ENCODE measurements at places on chromosomes 1 and 21. TPM values are rescaled to one million over a fixed set of nuclear protein-coding genes. Genes with fewer than 3 reads are reported as not detected.

SLAMF1 gene
- not detected for total RNA-seq

ACKR1 gene
- not detected for total RNA-seq

ZMYM4 gene
- total RNA-seq = 33.0 TPM

CFAP107 gene
- not detected for total RNA-seq

FTCD gene
- 0.30 TPM for total RNA-seq

HPDL gene
- 1.4 TPM for total RNA-seq

ZNF648 gene
- total RNA-seq = not detected

DEPDC1 gene
- total RNA-seq = 3.0 TPM

NEK7 gene
- 173 TPM for total RNA-seq

ZYG11A gene
- not detected for total RNA-seq

IL19 gene
- not detected for total RNA-seq

MEX3A gene
- total RNA-seq = 3.3 TPM

EFCAB7 gene
- total RNA-seq = 8.6 TPM

RGS16 gene
- total RNA-seq = 0.14 TPM

PPFIA4 gene
- total RNA-seq = 24.6 TPM

GPR37L1 gene
- total RNA-seq = 0.05 TPM

LCE2D gene
- not detected for total RNA-seq
